ENCODE measurements at places on chromosomes 16 and 17.

DNA sequence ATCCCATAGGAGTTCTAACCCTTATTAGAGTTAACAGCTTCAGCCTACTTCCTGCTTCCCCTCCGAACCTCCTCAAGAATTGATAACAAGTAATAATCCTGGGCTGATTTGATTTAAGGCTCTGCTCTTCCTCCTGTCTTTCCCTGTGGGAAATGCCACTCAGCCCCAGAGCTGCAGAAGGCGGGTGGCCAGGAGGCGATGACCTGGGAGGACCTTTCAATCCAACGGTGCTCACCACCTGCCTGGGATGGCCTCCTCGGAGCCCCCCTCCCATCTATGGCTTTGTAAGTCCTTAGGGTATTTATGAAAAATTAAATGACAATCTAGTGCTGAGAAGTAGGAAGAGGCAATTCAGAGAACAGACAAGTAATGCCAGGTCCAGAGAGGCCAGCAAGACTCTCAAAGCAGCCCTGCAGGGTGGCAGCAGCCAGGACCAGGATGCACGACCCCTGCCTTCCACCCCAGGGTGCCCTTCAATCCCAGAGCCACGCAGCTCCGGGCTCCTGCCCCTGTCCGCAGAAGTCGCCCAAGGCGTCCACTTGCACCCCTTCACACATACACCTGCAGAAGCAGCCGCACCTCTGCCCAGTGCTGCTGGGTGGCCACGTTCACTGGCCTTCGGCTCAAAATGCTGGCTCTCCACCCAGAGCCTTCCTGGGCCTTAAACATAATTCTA is 34.3 kb downstream of the ABR start:
- DNase-seq, result no peak

DNA sequence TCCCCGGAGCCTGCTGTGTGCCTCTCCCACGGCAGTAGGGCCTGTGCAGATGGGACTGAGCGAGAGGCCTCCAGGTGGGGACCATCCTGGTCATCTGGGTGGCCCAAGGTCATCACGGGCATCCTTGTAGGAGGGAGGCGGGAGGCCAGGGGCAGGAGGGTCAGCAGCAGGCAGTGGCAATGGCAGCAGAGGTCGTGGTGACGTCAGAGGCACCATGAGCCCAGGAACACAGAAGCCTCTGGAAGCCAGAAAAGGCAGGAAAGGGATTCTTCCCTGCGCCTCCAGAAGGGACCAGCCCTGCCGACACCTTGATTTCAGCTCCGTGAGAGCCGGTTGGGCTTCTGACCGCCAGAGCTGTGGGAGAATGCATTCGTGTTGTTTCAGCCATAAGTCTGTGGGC is 190.3 kb downstream of the BANP start:
- DNase-seq, result no peak

DNA sequence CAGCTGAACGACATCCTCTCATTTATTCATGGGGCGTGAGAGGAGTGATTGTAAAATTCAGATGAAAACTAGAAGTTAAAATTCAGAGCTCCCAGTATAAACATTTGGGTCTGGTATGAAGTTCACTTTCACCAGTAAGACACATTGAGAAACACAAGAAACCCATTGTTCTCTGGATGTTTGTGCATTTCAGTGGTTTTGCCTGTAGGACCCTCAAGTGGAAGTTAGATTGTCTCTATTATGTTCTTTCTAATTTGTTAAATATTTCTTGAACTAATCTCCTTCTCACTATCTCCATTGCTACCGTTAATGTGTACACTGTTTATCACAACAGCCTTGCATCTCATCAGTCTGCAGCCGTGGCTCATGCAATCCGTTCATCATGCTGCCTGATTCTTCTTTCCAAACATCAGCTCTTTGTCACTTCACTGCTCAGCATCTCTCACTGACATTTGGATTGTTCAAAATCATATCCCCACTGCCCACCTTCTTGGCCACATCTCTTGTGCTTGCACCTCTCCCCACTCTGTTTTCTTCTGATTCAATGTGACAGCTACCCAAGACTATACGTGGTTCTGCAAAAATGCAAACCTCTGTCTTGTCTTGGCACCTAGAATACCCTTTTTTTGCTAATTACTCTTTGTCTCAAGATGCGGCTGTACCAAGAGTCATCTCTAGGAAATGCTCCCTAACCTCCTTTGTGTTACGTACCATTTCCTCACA is 49.5 kb downstream of the HLF start:
- DNase-seq, result no peak

DNA sequence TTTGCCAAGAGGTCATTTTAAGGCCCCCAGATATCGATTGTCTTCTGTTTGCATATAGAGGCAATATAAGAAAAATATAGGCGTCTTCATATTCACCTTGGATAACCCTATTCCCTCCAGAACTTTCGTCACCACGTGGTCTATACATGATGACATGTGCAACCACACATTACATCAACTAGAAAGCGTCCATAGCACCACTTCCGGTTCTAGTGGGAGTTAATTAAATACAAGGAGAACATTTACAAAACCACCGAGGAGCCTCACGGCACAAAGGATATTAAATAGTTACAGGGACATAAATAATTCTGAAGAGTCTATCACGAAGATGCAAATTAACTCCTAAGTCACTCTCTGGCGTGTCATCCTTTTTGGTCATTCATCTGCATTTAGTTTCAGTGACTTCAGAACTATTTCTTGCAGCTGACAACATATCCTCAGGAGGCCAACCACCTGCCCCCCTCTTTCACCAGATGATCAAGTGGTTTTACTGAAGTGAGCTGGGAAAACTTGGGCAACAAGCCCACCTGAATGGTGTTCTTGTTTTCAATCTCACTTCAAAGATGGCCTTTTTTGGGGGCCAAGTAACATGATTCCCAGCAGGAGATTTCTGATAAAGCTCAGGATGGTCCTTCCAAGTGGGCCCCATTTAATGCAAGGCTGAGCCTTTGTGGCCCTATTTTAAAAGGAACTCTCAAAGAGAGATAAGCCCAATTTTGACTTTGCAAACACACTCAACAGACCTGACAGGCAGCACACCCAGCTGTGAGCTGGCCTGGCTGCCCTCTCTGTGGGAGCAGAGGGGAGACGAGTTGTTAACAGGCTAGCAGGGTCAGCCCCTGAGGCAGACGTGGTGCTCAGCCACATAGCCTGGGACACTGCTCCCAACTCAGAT is 15.3 kb downstream of the CMTM3 start:
- DNase-seq, result no peak

- no peak for DNase-seq
Measured at GRCh38 chr17:81934850-81935708, 2.0 kb downstream of the PYCR1 start.

DNA sequence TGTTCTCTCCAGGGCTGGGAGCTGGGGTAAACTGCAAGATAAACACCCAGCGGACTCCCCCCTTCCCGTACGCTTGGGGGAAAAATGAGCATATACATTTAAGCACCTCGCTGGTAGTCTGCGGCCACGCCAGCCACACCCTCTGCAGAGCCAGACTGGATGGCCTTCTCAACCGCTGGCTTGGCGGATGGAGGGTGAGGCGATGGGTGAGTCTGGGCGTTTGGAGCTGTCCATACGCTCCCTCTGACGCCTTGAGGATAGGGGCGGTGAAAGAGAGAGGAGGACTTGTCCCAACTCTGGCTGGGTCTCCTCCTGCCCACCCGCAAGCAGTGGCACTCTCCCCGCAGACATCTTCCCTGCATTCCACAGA is 1.0 kb downstream of the ITGA3 start:
- no peak for DNase-seq

GRCh38 chr16:12268606-12269005 is 292.1 kb downstream of the SNX29 start:
- no peak for DNase-seq

DNA sequence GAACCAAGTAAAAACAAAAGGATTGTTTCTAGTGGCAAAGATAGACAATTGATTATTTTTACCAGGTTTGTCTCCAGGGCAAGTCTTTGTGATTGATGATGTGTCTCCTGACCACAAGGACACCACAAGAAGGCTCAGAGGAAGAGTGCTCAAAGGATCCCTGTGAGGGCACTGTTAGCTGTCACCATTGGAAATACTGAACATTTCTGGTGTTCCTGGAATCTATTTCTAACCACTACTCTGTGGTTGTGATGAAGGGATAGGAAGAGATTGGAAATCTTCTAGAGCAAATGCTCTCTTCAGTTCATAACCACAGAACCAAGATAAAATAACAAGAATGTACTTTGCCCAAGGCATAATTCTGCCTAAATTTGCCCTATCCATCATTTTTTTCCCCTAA is 15.3 kb downstream of the RNF43 start:
- no peak for DNase-seq

- no peak for DNase-seq
Measured at GRCh38 chr16:21026846-21027245, 123.8 kb downstream of the DNAH3 start.

DNA sequence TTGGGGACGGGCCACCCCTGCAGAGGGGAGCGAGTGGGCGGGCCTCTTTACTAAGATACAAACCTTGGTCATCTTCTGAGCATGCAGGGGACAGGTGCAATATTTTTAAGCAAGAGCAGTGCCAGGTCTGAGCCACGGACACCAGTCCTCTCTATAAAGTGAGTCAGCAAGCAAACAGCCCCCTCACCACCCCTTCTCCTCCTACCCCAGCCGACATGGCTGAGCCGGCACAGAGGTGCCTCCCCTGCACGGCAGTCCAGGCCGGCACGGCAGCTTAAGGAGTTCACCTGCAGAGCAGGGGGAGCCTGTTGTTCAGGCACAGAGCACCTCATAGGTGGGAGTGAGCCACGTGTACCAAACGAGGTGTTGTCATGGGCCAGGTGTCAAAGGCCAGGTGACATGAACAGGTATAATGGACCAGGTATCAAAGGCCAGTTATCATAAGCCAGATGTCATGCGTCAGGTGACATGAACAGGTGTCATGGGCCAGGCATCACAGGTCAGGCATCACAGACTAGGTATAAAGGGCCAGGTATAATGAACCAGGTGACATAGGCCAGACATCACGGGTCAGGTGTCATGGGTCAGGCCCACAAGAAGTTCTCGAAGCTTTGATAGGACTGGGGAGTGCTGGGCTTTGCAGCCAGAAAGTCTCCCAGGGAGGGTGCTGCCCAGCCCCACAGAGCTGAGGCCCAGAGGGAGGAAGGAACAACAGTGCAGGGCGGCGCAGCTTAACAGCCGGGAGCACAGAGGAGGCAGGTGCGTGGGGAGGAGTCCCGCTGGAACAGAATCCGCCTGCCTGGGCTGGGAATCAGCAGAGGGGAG is 42.6 kb upstream of the ZNF469 start:
- DNase-seq, result no peak

DNA sequence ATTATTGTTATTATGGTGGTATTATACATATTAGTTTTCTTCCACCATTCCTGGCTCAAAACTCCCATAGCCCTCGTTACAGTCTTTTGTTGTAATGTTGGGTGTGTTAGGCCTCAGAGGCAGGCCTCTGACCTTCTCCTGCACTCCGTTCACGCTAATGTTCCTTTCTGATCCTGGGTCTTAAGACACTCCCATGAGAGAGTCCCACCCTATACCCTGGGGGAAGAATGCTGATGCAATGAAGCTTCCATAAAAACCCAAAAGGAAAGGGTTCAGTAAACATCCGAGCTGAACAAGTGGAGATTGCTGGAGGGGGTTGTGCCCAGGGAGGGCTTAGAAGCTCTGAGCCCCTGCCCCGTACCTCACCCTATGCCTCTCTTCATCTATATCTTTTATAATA is 141.3 kb upstream of the NETO2 start:
- DNase-seq, result no peak

DNA sequence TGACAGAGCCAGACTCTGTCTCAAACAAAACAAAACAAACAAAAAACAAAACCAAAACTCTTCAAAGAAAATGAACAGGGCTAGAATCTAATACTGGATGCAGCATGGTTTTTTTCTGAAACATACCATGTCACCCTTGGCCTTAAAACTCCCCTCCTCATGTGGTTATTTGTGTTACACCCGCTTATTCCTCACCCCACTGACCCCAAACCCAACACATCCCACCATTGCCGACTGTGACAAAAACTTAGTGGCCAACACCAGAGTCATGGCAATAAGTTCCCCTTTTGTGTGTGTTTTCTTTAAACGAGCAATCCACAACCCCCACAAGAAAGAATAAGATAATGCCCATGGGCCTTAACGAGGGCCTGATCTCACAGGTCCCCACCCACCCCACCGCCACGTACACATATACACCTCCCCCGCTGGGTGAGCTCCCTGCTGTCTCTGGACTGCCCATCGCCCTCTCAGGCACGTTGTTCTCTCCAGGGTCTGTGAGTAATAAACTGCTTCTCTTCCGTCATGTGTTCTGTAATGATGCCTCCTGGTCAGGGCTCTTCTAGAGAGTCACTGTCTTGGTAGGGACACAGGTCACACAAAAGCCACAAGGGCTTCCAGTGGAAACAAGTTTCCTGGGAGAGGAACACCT is 16.8 kb upstream of the ENGASE start:
- DNase-seq, result no peak

DNA sequence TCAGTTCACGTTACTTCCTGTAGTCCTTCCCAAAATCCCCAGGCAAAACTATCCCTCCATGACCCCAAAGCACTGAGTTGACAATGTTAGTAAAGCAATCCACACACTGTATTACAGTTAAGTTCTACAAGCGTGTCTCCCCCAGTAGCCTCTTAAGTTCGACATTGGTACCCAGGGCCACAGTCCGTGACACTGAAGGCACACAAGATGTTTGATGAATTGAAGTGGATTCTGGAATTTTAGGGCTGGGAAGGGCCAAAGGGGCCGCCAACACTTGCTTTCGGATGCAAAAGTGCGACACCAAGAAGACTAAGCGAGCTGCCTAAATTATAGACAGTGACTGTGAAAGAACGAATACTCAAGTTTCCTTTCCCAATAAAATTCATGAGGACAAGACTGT is 1.5 kb downstream of the VPS35 start:
- DNase-seq, result no peak

DNA sequence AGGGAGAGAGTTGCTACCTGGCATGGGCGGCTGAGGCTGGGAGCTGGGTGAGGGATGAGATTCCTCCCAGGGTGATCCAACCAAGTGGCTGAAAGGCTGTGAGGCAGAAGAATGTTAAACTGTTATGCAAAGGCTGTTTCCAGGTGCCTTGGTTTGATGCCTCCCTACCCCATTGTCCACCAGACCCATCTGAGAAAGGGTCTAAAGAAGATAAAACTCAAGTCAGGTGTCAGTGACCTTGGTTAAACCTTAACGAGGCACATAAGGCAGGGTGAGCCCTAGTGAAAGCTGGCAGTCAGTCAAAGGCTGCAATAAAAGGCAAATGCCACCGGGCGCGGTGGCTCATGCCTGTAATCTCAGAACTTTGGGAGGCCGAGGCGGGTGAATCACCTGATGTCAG is 23.8 kb downstream of the LDHD start:
- no peak for DNase-seq

DNA sequence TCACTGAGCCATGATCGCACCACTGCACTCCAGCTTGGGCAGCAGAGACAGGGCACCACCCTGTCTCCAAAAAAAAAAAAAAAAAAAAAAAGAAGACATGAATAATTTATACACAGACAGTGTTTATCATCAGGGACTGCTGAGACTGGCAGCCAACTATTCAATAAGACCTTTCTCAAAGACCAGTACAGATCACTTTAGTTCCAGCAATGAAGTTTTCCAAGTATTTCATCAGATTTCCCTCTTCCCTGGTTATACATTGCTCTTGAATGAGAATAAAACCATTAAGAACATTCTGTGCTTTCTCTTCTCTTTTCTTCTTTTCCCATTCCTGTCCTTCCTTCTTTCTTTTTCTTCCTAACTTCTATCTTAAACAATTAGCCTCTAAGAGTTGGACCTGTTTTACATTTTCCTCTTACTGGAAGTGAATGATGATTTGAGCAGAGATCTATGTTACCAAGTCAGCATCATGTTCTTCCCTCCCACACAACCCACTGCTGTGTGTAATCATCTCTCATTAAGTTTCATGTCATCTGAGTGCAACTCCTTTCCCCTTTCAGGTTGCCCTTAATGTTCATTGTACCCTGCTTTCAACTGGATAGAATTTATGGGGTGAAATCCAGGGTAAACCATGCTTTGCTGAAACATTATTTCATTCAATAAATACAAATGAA is 35.9 kb upstream of the SMIM36 start:
- no peak for DNase-seq

Measured in stimulated activated CD4-positive, alpha-beta T cell treated with anti-CD3 and anti-CD28 coated beads, Interleukin-15, amount 100 ng/mL, for 48 hours (primary cell).